Globus pallidus (tissue), 1 donor: ENCODE measurements at places on chromosomes 1 and 21.

- no peak for DNase-seq
Measured at GRCh38 chr1:34829250-34829649, 30.3 kb downstream of the SMIM12 start.

DNA sequence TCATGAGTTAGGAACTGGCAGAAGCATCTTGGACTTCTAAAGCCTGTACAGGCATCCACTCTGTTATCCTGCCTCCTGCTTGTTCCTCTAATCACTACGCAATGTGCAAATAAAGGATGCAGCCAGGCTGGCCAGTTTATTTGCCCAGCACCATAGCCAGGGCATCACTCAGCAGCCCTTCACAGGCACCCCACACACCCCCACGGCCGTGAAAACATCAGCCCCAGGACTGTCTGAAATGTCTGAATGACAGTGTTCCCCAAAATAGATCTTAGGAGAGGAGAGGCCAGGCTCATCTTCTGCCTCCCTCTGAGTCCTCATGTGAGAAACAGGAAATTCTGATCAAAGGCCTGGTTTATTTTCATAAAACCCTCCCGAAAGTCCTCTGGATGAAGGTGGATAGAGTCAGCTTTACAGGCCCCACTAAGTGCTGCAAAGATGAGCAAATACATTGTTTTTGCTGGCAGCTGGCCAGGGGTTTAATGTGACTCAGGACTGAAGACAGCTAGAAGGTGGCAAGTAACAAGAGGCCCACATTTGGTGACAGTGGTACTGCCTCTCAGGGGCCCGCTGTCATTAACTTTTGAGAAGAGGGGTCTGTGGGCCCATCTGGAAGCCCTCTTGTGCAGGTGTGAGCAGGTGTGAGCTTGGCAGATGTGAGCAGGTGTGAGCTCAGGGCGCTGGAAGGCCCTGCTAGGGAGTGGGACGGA is 32.9 kb downstream of the GRHL3 start:
- no peak for DNase-seq

- DNase-seq, result no peak
Measured at GRCh38 chr1:248823517-248824001, 2.2 kb downstream of the SH3BP5L start.

DNA sequence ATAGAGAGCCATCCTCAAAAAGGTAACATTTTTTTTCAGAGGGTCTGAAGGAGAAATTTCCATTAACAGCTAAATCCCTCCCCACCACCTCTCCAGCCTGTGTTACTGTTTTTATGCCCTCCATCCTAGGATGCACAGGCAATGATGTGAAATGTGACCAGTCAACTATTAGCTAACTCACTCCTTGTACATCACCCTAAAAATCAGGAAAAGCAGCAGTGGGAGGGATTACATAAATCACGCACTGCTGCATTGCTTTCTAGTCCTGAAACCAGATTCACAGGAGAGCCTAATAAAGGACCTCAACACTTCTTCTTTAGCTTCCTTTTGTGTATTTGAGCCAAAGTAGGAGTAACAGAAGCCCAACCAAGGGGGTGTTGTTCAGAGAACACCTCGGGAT is 66.3 kb downstream of the LMO4 start:
- no peak for DNase-seq

DNA sequence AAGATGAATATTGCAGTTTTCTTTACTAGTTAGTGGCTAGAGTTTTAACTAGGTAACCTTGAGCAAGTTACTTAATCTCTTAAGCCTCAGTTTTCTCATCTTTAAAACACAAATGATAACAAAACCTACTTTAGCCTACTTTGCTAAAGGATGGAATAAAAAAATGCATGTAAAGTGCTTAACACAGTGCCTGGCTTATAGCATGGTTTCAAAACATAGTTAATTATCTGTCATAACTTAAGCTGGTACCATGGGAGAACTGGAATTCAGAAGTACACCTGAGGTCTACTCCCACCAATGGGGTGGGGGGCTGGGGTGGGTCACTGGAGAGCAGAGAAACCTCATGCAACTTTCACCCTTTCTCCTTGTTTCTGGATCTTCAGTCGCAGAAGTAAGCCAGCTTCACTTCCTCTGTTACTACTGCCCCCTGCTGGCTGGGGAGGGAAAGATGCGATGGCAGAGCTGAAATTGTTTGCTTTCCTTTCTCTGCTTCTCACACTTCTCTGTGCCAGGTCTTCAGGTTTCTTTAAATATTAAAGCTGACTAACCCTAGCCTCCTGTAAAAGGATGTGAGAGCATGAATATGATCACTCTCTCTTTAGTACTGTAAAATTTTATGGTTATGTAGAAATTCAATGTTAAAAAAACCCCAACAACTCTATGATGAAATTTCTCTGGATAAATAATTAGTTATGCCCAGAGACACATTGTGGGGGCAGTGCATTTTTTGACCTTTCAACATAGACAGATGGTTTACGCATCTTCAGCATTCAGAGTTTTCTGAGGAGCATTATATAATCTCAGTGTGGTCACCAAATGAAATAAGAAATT is 324.2 kb downstream of the HLX start:
- DNase-seq, result peak; percentile 47

DNA sequence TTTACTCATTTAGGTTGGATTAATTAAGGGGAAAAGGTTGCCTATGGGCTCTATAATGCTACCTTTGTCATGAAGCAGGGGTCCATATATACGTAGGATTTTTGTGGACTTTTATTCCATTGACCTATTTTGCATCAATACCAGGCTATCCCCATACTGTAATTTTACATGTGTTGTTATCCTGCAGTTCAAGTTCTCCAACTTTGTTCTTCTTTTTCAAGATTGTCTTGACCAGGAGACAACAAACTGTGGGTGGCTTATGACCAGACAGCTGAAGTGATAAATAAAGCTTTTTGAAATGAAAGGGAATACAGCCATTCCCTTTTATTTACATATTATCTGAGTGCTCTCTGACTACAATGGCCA is 345.7 kb downstream of the BARHL2 start:
- DNase-seq, result no peak

DNA sequence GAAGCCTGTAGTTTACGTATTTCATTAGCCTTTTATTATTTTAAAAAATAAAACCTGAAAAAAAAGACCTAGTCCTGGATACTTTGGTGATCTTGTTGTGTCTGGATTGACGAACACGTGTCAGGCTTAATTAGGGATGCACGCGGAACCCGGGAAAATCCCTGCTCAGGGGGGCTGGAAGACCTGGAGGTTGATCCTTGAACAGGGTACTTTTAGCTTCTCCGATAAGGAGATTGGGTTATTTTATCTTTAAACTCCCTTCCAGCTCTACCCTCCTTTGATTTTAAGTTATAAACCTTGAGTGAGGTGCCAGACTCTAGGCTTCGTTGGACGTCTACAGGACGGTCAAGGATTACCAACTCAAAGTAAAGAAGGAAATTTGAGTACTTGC is 552 bp upstream of the ZNF691 start:
- no peak for DNase-seq
